ENCODE measurements at places on chromosomes 16 and 17.

DNA sequence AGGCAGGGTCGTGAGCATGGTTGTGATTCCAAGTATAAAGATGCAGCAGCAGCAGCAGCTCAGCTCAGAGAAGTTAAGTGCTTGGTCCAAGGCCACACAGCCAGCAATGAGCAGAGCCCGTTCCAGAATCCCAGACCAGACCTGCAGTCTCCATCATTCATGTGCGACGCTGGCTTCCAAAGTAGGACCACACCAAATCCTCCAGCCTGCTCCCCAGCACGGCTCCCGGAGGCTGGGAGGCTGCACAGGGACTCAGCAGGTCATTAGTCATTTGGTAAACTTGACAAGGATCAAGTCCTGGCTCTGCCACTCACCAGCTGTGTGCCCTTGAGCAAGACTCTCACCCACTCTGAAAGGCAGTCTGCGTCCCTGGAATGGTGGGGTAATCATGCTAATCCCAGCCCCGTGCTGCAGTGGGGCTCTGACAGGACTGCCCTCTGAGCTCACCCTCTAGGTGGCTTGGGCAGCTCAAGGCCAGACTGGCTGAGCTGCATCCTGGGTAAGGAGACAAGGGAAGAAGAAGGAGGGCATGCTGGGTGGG lies 95.1 kb upstream of the TMEM132E start:
- no peak for DNase-seq

DNA sequence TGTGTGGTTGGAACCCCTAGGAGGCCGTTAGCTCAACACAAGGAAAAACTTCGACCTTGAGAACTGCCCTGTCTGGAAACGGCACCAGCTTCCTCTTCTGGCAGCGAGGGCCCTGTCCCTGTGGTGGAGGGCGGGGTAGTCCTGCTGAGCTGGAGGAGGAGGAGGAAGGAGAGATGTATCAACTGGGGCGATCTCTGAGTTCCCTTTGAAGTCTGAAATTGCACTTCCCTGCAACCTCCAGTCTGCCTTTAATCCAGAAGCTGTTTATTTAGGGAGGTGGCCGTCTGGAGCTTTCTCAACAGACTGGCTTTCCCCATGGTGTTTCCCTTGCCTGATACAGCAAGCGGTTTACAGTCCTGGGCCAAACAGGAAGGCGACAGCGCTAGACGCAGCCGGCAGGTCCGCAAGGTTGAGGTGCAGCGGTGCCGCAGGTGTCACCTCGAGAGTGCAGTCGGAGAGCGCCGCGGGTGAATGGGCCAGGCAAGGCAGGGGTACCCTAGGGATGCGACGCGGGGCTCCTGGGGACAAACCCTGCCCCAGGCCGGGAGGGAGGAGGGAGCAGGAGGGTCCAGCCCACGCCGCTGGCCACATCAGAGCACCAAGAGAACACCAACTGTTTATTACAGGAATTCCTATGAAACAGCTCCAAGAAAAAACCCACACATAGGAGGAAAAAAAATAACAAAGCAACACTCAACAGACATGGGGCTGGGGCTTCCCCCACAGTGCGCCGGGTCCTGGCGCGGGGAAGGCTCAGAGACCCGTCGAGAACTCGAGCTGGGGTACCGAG lies 11.4 kb upstream of the MRPS23 start:
- peak; percentile 25 for DNase-seq

GRCh38 chr16:81239367-81240121 lies 1.1 kb downstream of the BCO1 start:
- no peak for DNase-seq

DNA sequence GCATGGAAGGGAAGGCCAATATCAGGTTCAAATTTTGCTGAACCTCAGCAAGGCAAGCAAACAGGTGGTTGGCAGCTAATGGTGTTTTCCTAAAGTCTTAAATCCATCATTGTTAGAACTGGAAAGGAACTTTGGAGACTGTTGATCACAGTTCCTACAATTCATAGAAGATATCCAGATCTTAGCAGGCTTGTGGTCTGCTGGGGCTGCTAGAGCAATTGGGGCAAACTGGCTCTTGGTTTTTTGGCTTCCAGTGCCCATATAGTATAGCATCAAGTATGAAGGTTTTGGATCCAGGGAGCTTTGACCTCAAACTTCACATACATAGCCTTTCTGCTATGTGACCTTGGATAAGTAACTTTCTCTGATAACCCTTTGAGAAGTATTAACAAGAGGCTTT lies 49.7 kb downstream of the IGF2BP1 start:
- DNase-seq, result no peak

DNA sequence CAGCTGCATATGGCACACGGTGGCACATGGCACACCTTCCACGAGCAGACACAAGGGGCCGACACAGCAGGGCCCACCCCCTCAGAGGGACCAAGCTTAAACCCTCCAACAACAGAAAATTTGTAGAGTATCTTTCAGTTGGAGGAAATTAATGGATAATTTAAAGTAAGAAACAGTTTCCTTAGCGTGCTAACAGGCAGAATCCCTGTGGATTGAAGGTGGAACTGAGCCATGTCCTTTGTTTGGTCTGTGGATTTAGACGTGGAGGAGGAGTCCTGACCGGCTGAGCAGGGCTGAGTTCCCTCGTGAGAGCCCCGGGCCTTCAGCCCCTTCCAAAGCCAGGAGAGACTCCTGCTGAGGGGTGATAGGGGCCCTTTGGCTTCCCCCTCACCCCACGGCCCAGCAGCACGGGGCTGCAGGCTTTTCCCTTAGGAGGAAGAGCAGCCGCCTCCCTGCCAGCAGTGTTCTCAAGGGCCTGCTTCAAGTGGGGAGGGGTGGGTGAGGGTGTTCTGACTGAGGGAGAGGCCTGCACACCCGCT lies 1.4 kb upstream of the CYB561 start:
- DNase-seq, result no peak

DNA sequence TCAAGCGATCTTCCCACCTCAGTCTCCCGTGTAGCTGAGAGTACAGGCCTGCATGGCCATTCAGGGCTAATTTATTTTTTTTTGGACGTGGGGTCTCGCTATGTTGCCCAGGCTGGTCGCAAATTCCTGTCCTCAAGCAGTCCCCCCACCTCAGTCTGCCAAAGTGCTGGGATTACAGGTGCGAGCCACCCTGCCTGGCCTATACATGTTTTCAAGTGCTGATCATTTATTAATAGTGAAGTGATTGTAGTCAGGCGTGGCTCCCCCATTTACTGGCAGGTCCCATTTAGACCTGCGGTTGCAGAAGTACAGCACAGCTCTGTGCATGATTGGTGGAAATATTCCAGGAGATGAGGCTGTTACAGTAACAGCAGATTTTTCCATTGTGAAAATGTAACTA lies 8.4 kb downstream of the FOXK2 start:
- DNase-seq, result no peak

DNA sequence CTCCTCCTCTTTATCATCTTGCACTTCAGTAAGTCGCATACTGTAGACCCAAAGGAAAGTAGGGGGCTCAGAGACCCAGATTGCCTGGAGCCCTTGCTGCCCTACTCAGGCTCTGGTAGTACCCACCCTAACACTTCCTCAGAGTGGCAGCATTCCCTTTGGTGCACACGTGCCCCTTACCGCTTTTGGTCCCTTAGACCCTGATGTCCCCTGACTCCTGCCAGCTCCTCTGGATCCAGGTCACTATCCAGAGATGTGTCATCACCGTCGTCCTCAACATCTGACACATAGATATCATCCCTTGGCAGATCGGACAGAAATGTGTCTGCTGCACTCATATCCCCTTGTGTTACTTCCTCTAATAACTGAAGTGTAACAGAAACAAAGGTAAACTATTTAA lies 5.4 kb upstream of the PSMC5 start:
- no peak for DNase-seq

DNA sequence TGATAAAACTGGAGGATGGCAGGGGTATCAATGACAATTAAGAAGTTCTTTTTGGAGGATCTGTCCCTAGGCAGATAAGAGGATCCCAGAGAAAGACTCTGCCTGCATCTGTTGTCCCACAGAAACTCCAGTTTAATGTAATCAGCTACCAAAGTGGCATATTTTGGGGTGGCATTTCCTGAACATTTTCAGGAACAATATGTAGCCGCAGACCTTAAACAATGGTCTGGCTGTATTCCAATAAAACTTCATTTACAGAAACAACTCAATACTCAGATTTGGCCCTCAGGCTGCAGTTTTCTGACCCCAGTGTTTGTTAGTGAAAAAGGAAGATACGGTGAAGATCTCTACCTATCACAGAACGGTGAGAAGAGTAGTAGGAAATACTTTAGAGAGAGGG lies 46.1 kb downstream of the KCNJ16 start:
- no peak for DNase-seq

- DNase-seq, result no peak
Measured at GRCh38 chr16:79360267-79360666, 240.3 kb downstream of the MAF start.

GRCh38 chr17:14301279-14302090 lies 604 bp downstream of the HS3ST3B1 start:
- DNase-seq, result no peak

- no peak for DNase-seq
Measured at GRCh38 chr17:63395075-63395805, 50.9 kb downstream of the CYB561 start.

DNA sequence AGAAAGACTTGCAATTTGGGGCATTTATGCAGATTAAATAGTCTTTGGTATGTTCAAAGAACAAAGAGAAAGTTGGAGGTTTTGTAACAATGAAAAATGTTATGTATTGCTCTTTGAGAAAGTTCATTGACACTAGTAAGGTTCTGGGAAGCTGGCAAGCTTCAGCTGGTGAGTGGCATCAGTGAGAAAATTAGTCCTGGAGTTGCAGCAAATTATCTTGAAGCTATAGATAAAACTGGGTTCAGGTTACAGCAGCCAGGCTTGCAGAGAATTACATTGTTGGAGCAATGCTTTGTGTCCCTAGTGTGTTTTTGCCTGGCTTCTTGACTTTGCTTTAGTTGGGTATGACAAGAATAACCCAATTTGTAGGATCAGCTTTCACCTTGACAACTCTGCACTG lies 221.2 kb downstream of the CDH13 start:
- DNase-seq, result no peak

- DNase-seq, result peak; percentile 92
Measured at GRCh38 chr17:40596261-40596919, 31.1 kb upstream of the CCR7 start.

DNA sequence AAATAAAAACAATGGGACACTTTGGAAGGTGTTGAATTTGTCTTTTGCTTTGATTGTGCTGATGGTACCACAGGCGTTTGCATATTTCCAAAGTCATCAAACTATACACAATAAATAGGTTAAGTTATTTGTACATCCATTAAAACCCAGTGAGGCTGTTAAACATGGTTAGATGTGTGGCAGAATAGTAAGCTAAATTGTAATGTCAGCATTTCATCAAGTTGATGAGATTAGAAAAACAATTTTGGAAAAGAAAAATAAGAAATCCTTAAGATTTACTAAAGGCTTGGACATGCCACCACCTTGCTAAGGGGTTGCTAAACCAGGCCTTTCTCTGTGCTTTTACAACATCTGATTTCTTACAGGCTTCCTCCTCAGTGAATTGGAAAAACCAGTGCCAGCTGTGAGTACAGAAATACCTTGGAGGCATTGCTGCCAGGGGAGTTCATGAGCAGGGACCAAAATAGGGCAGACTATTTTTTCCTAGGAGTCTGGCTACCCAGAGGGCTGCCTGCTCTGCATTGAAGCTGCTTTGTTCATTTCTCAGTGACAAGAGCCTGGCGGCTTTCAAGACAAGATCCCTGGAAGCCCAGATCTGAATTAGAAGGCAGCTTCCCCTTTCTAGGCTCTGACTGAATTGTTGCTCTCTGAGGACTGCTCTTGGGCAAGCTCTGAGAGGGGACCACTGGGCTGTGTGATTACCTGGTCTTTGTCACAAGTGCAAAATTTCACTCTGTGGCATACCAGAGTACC lies 43.4 kb upstream of the CA10 start:
- no peak for DNase-seq

- DNase-seq, result no peak
Measured at GRCh38 chr16:72404299-72404698, 232.3 kb upstream of the PMFBP1 start.
